Activated CD4-positive, alpha-beta memory T cell treated with anti-CD3 and anti-CD28 coated beads, Interleukin-2, amount 10 ng/mL, durations not matched to agents 7 days and 5 days (primary cell): ENCODE measurements at places on chromosomes 16 and 17. TPM values are rescaled to one million over a fixed set of nuclear protein-coding genes. Genes with fewer than 3 reads are reported as not detected.

DNA sequence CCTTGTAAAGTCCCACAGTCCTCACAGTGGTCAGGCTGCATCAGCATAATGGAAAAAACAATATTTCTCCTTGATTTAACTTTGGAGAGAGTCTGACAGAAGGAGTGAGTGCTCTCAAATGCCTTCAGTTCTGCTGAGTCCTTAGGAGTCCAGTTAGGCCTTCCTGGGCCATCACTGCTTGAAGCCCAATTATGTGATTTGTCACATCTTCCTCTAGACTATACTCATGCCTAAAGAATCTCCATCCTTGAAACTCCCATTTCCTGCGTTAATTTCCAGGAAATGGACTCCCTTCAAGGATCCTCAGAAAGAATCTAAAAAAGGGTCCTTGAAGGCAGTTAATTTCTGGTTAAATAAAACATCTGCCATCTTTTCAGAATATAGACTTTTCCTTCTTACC lies 52.8 kb downstream of the SLFN5 start:
- no peak for DNase-seq

The GGT6 gene
- total RNA-seq, result not detected

DNA sequence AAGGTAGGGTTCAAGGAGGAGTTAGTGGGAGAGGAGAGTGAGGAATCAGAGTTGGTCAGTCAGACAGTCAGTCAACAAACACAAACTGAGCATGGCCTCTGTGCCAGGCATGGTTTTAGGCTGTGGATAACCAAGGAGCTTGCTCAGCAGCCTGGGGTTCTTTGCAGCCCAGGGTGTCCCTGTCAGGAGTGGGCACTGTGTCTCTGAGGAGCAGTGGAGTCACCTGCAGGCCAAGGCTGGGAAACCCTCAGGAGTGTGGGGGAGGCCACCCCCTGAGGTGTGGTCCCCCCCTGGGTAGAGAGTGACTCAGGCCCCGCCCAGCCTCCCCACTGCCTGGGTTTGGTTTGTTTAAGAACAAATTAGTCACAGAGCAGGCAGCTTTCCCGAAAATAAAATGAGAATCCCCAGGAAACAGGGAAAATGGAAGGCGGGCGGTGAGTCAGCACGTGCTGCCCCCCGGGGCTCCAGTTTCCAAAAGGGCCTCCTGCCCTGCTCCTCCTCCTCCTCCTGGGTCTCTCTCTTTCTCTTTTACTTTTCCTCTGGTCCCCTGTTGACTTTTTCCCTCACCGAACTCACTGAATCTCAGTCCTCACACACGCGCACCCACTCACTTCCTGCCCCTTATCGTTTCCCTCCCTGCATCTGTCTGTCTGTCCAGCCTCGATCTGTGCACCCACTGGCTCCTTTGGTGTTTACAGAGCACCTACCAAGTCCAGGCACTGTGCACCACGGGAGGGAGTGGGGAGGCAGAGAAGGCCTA lies 44.3 kb downstream of the SOCS3 start:
- DNase-seq, result peak; percentile 42

- DNase-seq, result no peak
These were observed 90.6 kb downstream of the AMFR start for GRCh38 chr16:56334761-56335160.

- DNase-seq, result no peak
These were observed 1.5 kb upstream of the ITGB4 start for GRCh38 chr17:75719732-75720131.

The PLLP gene
- total RNA-seq, result 0.18 TPM

The CCL4 gene
- total RNA-seq, result 50.4 TPM

DNA sequence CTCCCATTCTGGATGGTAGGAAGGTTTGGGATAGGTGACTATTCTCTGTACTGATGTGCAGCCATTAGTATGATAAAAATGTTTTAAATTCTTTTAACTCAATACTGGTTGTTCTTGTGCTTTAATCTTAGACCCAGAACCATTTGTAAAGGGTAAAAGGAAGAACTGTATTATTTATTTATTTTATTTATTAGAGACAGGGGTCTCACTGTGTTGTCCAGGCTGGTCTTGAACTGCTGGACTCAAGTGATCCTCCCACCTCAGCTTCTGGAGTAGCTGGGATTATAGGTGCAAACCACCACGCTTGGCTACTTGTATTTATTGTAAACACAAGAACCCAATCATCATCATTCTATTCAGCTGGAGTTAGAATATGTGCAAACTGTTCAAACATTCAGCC lies 2.2 kb upstream of the MOSMO start:
- no peak for DNase-seq

GRCh38 chr17:72446525-72447250 lies 325.9 kb downstream of the SOX9 start:
- DNase-seq, result no peak

The ERBB2 gene
- 5.1 TPM for total RNA-seq

GRCh38 chr16:88063211-88063773 lies 112.1 kb downstream of the BANP start:
- DNase-seq, result no peak

DNA sequence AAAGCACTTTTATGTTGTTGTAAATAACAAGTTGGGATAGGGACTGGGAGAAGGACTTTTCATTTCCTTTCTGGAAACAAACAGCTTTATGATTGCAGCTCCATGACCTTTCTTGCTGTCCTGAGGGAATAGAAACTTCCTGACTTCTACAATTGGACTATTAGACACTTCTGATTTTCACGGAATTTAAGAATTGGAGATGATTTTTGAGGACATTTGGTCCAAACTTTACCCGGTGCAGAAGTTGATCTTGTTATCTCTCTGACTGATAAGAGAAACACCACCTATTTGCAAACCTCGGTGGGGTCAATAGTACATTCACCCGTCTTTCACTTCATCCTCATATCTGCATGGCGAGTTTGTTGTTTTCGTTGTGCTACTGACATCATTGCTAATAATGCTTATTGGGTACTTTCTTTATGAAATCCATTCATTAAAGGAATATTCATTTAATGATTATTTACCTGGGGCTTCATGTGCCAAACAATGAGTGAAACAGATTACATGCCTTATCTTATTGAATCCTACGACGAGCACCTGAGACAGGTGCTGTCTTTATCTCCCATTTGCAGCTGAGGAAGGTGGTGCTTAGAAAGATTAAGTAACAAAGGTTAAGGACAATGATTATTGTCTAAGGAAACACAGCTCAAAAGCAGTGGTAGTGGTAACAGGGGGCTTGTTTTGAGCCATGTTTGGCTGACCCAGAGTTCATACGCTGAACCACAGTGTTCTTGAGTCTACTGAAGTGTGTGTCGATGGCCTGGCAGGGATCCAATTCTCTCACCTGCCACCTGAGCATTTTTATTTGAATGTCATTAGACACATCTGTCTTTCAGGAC lies 176.9 kb upstream of the FAM20A start:
- no peak for DNase-seq

DNA sequence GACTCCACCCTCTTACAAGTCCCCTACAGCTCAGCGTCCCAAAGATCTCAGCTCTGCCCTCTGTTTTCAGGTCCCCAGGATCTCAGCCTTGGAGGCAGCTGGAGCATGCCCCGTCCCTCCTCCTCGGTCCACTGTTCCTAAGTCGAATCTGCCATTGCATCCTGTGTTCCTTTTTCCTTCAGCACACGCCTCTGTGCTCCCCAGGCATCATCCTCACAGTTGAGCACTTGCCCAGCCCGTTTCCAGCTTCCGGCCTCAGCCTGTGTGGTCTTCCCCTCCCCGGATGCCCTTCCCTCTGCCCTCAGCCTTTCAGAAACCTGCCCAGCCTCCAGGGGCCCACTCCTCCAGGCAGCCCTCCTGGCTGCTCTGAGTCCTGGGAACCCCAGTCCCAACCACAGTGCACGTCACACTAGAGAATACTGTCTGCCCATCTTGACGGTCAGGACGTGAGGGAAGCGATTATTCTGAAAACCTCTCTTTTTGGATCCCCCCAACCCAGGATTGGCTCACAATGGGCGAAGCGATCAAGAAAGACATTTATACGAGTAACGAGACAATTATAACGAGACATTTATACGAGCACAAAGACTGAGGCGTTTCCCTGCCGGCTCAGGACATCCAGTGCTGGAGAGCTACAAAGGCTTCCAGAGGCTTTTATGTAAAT lies 41.4 kb downstream of the RPH3AL start:
- no peak for DNase-seq

DNA sequence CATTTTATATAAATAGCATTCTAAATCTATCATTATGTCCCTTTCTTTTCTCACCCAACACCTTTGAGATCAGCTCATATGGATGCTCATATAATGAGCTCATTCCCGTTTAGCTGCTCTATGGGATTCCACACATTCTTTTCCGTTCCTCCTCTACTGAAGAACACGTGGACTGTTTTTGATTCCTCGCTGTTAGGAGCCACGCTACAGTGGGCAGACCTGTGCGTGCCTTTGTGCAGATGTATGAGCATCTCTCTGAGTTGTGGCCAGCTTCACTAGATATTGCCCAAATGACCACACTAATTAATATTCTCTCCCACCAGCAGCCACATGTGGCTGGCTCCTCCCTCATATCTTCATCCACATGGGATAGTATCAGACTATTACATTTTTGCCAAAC lies 6.0 kb upstream of the TNFRSF13B start:
- DNase-seq, result no peak

DNA sequence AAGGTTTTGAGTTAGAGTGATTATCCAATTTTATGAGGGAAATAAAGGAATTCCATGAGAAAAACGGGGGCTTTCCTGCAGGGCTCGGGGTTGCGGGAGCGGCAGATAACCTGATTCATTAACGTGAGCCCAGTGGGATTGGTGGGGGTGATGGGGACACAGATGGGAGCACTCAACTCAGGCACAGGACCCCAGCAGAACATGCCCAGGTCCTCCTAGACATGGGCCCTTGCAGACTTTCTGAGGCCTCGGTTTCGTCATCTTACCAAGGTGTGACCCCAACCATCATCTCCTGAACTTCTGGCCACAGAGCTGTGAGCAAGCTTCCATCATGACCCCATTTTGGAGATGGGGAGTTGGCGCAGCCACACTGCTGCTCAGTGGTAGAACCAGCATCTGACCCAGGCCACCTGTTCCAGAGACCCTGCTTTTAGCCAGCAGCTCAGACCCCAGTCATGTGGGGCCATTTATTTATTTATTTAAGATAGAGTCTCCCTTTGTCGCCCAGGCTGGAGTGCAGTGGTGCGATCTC lies 22.3 kb downstream of the CARHSP1 start:
- no peak for DNase-seq

DNA sequence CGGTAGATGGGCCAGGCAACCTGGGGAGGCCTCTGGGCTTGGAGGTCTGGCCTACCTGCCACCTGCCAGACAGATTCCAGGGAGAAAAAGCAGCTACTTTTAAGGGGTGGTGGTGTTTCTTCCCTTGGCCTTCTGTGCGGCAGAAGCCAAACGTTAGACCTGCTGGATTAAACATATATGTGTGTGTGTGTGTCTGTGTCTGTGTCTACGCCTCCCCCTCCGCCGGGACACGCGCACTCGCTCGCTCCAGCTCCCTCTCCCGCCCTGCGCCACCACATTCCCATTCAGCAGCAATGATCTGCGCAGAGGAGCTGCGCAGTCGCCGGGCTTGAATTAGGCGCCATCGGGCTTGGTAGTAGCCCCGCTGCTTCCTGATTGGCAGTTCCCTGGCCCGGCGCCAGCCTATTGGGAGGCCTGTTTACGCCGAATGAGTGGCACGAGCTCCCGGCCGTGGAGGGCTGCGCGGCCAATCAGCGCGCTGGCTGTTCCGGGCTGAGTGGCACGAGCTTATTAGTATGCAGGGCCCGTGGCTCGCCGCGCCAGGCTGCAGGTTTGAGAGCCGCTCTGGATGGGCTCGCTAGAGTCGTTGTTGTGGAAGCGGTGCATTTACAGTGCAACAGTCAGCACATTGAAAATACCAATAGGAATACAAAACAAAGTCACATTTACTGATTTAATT lies at the start of gene BAHCC1:
Gene BAHCC1, plus strand, starts transcription at position 537 of the 679 bp plus-strand sequence. CDS start 4,283 bp downstream, outside the sequence.
- DNase-seq, result peak; percentile 81

The CCL4L2 gene
- total RNA-seq, result 4.0 TPM

DNA sequence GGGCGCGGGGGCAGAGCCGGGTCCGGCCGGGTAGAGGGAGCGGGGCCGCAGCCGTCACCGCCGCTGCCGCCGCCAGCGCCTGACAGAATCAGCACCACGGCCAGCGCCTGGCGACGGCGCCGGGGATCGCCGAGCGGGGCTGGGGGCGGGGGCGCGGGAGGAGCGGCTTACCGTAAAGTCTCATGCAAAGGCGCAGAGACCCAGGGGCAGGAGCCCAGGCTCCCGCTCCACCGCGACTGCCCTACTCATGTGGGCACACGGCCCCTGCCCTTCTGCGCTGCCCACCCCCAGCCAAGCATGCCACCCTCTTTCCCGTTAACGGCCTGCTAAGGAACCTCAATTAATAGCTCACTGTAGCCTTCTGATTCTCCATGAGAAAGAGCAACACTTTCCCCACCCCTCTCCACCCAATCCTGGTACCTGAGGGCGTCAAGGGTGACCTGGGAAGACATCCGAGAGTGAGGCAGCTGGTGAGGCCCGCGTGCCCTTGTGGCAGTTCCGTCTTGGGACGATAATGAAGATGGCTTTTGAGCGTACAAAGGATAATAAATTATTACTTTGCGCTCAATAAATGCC lies at the start of gene SEZ6:
Gene SEZ6, minus strand, starts transcription at position 98 of the 576 bp plus-strand sequence. CDS start 164 bp downstream, outside the sequence.
- peak; percentile 66 for DNase-seq

DNA sequence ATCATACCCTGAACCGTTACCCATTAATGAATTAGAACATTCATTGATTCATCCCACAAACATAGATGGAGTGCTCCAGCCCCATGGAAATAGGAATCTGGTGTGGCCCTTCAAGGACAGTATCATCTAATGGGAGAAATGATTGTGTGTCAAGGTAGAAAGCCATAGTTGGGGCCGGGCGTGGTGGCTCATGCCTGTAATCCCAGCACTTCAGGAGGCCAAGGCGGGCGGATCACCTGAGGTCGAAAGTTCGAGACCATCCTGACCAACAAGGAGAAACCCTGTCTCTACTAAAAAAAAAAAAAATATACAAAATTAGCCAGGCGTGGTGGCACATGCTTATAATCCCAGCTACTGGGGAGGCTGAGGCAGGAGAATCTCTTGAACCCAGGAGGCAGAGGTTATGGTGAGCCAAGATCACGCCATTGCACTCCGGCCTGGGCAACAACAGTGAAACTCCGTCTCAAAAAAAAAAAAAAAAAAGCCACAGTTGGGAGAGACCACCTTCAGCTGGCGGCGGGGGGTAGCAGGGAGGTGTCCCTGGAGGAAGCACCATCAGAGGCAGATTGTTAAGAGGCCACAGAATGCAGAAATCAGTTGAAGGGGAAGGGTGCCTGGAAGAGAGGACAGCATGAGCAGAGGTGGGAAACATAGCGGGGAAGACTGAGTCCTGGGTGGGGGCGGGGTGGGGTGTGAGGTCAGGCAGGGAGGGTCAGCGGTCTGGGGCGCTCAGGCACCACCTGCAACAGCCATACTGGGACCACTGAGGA lies 60.0 kb downstream of the USP22 start:
- DNase-seq, result no peak
